Myocyte (in vitro differentiated cells): ENCODE measurements at places on chromosomes 3 and 15. TPM values are rescaled to one million over a fixed set of nuclear protein-coding genes. Genes with fewer than 3 reads are reported as not detected.

The PEX5L gene
- total RNA-seq, result 0.42 and 0.53 TPM in 2 replicates

The GOLGA6B gene
- 0.21 TPM in 1 of 2 replicates, not detected in the other for total RNA-seq

The DNAJA4 gene
- total RNA-seq, result 9.8 and 11.6 TPM in 2 replicates

DNA sequence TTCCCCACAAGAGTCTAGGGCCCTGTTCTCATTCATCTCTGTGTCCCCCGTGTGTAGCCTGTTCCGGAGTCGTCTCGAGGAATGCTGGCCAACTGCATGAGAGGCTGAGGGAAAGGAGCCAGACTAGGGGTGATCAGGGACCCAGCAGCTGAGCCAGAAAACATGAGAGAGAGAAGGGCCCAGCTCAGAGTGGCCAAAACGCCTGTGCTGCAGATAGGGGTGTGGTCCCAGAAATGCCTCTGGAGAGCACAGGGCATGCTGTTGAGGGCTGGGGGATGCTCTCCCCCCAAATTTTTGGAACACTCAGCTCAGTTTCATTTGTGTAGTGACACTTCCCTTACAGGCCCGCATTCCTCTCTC, 14.1 kb downstream of the CYP1A2 start:
- DNase-seq, result no peak

DNA sequence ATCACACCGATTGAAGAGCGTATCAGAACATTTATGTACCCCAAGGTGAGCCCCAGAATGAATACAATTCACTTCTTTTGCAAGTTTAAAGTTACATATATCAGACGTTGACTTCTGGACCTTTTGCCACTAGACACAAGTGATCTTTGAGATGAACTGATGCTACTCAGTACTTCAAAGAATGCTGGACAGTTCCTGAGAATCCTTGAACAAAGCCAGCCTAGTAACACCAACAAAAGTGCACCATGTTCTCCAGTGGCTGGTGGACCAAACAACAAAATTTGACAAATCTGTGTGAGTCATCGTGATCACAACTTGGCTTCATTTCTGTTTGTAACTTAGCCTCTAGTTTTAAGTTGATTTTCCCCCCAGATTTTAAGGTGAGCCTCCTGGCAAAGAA, 355.7 kb downstream of the SOX2 start:
- no peak for DNase-seq

GRCh38 chr3:38578081-38578475, 71.4 kb downstream of the SCN5A start:
- no peak for DNase-seq

DNA sequence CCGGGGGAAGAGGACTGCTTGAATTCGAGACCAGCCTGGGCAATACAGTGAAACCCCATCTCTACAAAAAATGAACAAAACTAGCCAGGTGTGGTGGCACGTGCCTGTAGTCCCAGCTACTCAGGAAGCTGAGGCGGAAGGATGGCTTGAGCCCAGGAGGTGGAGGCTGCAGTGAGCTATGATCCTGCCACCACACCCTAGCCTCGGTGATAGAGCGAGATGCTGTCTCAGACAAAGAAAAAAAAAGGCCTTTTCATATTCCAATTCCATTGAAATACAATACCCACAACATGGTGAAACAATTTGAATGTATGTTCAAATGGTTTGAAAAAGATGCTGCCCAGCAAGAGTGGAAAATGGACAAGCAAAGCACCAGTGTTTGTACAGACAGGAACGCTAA, 61.8 kb upstream of the ZNF148 start:
- DNase-seq, result no peak

DNA sequence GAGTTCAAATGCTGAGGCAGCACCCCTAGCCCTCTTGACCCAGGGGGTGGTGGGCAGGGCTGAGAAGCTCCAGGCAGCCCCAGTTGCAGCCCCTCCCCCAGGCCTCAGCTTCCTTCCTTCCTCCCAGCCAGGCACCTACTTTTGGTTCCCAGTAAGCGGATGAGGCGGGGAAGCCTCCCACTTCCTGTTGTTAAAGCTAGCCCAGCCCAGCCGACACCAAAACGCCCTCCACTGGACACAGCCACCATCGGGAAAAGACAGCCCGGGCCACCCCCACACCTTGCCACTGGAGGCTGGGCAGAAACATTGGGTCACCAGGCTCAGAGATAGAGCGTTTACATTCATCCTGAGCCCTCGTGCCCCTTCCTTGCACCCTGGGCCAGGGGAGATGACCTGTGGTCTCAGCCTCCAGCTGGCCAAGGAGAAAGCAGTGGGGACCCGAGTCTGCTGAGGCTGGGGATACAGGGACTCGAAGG, 3.5 kb downstream of the DUSP7 start:
- DNase-seq, result peak; percentile 72

DNA sequence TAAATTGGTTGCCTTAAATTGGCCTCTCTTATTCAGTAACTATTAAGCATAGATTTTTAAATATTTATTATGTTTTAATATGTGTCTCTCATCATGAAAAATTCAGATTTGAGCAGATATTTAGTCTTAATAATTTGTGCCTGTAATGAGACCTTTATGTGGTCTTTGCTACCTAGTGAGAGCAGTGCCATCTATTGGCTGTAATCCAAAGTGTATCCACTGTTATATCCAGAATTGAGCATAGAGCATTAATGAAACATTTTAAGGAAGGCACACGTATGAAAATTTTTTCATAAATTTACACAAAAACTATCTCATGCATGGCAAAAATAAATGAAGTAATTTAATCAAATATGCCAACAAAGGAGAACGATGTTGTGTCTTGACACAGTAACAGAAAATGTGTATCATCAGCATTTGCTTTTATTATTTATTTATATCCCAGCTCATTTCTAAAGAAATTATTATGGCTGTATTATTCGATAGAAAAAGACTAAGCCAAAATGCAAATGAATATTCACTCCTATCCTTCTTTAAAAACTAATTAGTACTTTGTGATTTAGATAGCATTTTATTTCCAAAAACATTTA, 203.5 kb downstream of the RSRC1 start:
- DNase-seq, result peak; percentile 50

DNA sequence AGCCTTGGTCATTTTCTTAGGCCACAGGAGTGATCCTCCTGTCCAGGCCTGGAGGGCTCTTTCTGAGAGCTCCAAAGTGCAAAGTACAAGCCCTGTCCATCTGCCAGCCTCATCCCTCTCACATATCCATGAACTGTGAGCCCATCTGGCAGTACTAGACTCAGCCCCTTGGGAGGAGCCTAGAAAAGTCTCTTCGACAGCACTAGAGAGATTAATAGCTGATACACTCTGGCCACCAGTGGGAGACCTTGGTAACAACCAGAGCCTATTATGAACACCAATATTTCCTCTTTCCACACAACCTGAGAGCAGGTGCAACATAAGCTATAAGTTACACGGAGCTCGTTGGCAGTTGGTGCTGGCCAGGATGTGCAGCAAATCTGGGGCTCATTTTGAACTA, 59.5 kb upstream of the DCLK3 start:
- DNase-seq, result no peak
